ENCODE measurements at places on chromosomes 6 and 20.

DNA sequence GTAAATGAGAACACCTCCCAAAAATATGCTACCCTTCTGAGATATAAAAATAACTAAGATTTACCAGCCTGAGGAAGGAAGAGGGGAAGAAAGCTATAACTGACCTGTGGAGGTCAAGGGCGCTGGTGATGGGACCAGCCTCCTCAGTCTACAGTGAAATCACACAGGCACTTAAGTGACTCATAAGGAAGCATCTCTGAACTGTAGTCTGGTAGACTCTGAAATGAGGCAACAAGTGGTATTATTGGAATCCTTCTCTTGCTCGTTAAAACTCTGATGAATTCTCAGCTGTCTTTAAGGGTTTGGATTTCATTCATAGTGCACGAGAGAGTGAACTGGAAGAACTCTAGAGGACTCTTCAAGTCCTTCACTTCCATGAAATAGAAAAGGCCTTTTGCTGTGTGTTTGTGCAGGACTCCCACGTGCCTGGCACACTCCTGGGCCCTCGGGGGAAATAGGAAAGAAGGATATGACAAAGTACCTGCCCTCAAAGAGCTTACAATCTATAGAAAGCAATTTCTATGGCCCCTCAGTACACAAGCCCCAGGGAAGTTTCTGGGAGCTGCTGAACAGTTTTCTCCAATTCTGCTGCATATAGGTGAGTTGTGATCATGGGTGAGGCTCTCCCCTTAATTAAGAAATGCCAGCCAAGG is 231.8 kb upstream of the RREB1 start:
- H3K27me3 ChIP-seq = no peaks in the 10 kb centered on the region
- DNase-seq = no peak
- H3K36me3 ChIP-seq = no peaks in the 10 kb centered on the region
- H3K4me1 ChIP-seq = no peaks in the 10 kb centered on the region
- H3K4me3 ChIP-seq = no peak overlapping the region

GRCh38 chr6:15512721-15513120 is 150.1 kb downstream of the DTNBP1 start:
- H3K27ac ChIP-seq = no peak overlapping the region
- no peak overlapping the region for H3K4me3 ChIP-seq
- no peaks in the 10 kb centered on the region for H3K27me3 ChIP-seq
- H3K36me3 ChIP-seq = no peaks in the 10 kb centered on the region

- no peak overlapping the region for H3K27ac ChIP-seq
- H3K4me1 ChIP-seq = peaks cover 3% of the 10 kb centered on the region
- H3K27me3 ChIP-seq = no peaks in the 10 kb centered on the region
- no peak overlapping the region for H3K4me3 ChIP-seq
These were observed 3.9 kb downstream of the GTF2H5 start for GRCh38 chr6:158172001-158172400.

GRCh38 chr20:54559890-54560289 is 84.5 kb downstream of the DOK5 start:
- no peaks in the 10 kb centered on the region for H3K27me3 ChIP-seq
- no peak overlapping the region for H3K4me3 ChIP-seq
- no peak for DNase-seq
- peaks cover 4% of the 10 kb centered on the region for H3K4me1 ChIP-seq
- H3K36me3 ChIP-seq = no peaks in the 10 kb centered on the region

DNA sequence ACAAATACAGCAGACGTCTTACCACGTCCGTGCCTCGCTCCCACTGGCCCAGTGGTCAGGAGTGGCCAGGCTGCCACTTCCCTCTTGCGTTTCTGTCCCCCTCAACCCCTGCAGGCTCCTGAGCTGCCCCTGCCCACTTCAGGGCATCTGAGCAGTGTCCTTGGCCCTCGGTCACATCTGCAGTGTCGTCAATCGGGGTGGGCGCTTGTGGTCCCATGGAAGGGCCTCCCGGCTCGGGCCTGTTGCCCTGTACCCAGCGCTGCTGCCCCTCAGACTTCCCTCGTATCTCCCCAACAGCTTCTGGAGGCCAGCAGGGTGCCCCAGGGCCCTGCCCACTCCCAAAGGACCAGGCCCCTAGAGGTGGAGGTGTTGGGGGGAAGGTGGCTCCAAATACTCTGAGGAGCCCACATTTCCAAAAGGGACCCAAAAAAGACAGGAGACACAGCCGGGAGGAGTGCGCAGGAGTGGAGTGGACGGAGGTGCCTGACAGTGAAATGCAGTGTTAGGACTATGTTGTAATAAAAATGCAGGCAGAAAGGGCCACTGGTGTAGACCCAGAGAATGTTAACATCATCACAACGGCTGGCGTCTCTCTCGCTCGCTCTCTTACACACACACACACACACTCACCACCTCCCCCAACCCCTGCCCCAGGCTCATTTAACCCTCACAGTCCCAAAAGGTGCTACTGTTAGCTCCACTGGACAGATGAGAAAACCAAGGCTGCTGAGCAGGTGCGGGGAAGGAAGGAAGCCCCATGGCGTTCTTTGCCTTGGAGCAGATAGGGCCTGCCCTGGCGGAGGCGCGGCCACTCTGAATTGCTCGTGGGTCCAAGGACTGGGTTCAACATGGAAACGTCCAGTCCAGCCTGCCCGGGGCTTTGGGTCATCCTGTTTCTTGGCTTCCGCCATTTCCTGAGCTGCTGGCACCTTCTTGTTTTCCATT is 343.9 kb downstream of the ZFAND3 start:
- DNase-seq = no peak
- H3K4me3 ChIP-seq = no peak overlapping the region
- H3K27ac ChIP-seq = no peak overlapping the region
- H3K4me1 ChIP-seq = no peaks in the 10 kb centered on the region

DNA sequence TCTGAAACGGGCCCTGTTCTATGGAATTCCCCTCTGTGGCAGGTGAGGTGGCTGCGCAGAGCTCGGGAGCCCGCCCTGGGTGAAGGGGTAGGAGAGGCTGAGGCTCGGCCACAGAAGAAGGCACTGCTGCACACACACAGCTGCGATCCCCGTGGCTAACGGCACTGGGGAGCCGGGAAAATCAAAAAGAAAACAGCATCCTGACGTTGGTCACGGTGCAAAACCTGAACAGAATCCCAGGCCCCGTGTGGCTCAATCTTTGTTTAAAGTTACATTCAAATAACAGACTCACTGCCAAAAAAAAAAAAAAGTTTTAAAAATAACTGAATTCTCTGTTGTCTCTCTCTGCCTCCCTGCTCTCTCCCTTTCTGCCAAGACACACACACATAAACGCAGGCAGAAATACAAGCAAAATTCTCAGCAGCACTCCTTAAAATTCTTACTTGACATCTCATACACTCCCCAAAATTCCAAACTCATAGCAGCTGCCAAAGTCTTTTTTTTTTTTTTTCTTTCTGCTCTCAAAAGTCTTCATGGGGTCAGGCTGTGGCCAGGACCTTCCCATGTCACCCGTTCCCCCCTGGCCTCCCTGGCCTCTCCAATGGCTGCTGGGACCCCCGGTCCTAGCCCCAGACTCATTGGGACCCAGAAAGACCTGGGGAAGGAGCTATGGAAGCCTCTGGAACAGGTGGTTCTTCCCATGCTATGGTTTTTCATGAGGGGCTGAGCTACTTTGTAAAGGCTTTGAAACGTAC is 248.8 kb downstream of the TTLL2 start:
- H3K4me1 ChIP-seq = no peaks in the 10 kb centered on the region
- no peaks in the 10 kb centered on the region for H3K36me3 ChIP-seq
- no peak overlapping the region for H3K4me3 ChIP-seq
- no peaks in the 10 kb centered on the region for H3K27me3 ChIP-seq
- H3K27ac ChIP-seq = peak overlapping the region; percentile 97
- no peak for DNase-seq

DNA sequence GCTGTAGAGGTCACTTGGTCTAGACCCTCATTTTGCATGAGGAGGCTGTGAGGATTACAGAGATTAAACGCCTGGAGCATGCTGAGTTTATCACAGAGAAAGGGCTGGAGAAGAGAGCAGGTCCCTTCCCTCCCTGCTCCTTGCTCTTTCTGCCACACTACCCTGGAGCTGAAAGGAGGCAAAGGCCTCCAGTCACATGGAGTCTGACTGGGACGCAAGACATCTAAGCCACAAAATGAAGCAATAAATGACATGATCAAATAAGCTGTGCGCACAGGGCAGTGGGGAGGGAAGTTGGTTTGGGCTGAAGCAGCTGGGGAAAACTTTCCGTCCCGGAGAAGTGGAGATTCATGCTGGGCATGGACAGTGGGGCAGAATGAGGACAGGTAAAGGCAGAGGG is 33.3 kb downstream of the ATXN1 start:
- no peak overlapping the region for H3K27ac ChIP-seq
- DNase-seq = no peak
- H3K36me3 ChIP-seq = no peaks in the 10 kb centered on the region
- H3K4me1 ChIP-seq = peaks cover 8% of the 10 kb centered on the region

- H3K27me3 ChIP-seq = no peaks in the 10 kb centered on the region
- no peaks in the 10 kb centered on the region for H3K4me1 ChIP-seq
- no peak overlapping the region for H3K27ac ChIP-seq
- H3K4me3 ChIP-seq = no peak overlapping the region
These were observed 19.8 kb upstream of the TFAP2C start for GRCh38 chr20:56609321-56609720.

DNA sequence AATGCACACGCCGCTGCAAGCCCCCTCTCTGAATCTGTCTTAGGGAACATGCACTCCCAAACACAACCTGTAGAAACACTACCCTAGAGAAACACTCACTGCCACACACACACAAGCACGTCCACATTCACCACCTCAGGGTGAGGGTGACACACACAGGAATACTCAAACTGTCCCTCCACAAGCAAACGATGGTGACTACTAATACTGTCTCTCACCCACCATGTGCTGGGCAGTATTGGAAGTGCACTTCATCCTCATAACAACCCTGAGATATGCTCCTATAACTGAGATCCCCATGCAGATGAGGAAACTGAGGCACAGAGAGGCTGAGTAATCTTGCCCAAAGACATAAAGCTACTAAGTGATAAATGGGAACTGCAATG is 55.0 kb downstream of the ATP9A start:
- no peaks in the 10 kb centered on the region for H3K27me3 ChIP-seq
- H3K36me3 ChIP-seq = no peaks in the 10 kb centered on the region
- no peaks in the 10 kb centered on the region for H3K4me1 ChIP-seq

DNA sequence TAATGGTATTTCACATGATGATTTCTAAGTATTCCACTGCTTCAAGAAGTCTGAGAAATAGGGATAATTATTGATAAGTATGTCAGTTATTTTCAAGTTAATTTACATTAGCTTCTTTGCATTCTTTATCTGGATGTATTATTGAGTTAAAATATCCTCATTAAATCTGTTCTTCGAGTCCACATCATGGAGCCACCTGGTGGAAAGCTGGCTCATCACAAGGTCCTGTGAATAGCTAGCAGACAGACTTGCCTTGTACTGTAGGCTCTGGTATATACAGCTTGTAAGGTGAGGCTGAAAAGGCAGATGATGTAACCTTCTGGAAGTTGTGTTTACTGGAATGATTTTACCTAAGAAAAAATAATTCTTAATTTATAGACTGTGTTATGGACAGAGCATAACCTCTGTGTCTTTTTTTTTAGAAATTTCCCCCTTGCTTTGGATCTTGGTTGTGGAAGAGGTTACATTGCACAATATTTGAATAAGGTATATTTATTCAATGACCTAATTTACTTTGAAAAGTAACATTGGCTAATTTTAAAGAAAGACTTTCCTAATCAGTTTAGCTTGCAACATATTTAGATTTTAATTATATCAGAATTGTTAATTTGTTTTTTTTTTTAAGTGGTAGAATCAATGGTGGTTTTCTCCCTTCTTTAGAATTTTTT is 3.5 kb downstream of the NDUFAF5 start:
- DNase-seq = no peak
- no peak overlapping the region for H3K27ac ChIP-seq
- no peaks in the 10 kb centered on the region for H3K27me3 ChIP-seq
- peaks cover 2% of the 10 kb centered on the region for H3K4me1 ChIP-seq
- peaks cover 5% of the 10 kb centered on the region for H3K36me3 ChIP-seq

DNA sequence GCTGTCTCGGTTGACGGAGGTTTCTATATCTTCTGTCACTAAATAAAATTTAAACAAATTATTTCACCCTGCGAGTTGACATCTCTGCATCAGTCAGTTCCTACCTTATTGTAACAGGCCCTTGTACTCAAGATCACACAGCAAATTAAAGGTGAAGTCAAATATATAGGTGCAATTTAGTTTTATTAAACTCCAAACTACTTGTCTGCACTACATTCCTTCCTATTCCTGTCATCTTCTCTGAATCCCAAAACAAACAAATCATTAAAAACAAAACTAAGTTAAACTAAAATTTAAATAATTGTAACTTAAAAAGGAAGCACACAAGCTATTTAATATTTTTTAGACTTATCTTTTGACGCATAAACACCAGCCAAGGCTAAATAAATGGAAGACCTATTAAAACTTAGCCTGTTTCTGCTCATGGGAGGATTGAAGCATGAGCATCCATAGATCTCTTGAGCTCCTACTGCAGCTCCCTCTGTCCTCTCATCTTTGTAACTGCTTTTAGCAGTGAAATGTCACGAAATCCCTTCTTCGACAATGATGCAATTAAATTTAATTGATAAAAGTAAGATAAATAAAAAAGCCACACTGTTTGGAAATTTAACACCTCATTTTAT is 1152.3 kb upstream of the GJE1 start:
- H3K27me3 ChIP-seq = no peaks in the 10 kb centered on the region
- H3K27ac ChIP-seq = no peak overlapping the region
- no peaks in the 10 kb centered on the region for H3K4me1 ChIP-seq

- no peak overlapping the region for H3K27ac ChIP-seq
- no peak for DNase-seq
- no peaks in the 10 kb centered on the region for H3K4me1 ChIP-seq
- no peaks in the 10 kb centered on the region for H3K27me3 ChIP-seq
These were observed 22.9 kb downstream of the SAYSD1 start for GRCh38 chr6:39092124-39092523.

DNA sequence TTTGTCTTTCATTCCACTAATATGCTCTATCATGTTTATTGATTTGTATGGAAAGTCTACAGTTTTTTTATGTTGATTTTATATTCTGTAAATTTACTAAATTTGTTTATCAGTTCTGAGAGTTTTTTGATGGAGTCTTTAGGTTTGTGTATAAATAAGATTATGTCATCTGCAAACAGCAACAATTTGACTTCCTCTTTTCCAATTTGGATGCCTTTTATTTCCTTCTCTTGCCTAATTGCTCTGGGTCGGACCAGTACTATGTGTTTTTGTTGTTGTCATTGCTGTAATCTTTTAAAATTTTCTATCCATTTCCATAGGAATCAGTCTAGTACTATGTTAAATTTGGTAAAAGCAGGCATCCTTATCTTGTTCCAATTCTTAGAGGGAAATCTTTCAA is 31.5 kb upstream of the POLR1H start:
- no peak overlapping the region for H3K4me3 ChIP-seq
- no peaks in the 10 kb centered on the region for H3K27me3 ChIP-seq
- H3K4me1 ChIP-seq = no peaks in the 10 kb centered on the region
- H3K36me3 ChIP-seq = no peaks in the 10 kb centered on the region
- DNase-seq = no peak
